Activated CD8-positive, alpha-beta memory T cell treated with anti-CD3 and anti-CD28 coated beads, Interleukin-2, amount 50 U/mL, for 48 hours (primary cell): ENCODE measurements at places on chromosomes 11 and 22.

- no peak for DNase-seq
Measured at GRCh38 chr11:70095541-70096252, 17.6 kb downstream of the ANO1 start.

DNA sequence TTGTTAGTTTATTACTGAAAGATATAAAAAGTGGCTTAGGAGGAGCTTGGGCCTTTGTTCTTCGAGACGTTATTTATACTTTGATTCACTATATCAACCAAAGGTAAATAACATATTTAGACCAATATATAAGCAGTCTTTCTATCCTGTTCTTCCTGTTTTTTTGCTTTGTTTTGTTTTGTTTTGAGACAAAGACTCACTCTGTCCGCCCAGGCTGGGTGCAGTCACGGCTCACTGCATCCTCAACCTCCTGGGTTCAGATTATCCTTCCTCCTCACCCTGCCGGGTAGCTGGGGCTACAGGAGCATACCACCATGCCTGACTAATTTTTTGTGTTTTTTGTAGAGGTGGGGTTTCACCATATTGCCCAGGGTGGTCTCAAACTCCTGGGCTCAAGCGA lies 66.8 kb downstream of the ATM start:
- no peak for DNase-seq

DNA sequence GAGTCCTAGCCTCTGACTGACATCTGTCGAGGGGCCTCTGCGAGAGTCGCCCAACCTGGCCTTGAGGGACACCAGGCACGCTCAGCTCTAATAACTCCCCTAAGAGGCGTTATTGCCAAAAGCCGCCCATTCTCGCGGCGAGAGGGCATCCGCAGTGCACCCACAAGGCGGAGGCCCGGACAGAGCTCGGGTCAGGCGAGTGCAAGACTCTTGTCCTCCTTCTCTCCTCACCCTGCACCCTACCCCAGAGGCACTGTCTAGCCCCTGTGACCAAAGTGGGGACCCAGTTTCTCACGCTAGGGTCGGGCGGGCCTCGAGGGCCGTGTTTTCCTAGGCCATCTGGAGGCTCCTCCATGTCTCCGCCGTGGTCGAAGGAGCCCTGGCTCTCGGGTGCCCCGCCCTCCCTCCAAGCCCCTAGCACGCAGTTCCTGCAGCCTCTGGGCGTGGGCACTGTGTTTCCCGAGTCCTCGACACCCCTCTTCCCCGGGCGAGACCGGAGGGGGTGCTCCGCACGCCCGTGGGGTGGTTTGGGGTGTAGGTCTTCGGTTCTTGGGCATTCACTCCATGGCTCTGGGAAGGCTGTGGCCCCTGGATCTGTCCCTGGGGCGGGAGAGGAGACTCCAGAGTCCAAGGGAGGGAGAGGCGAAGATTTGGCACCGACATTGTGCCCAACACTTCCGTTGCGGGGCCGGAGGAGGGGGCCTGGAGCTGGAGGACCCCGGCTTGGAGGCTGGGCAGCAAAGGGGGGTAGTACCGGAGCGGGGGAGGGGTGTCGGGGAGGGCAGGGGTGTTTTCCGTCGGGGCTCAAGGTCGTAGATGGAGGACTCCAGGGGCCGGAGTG lies 1.0 kb downstream of the CHRM4 start:
- no peak for DNase-seq

DNA sequence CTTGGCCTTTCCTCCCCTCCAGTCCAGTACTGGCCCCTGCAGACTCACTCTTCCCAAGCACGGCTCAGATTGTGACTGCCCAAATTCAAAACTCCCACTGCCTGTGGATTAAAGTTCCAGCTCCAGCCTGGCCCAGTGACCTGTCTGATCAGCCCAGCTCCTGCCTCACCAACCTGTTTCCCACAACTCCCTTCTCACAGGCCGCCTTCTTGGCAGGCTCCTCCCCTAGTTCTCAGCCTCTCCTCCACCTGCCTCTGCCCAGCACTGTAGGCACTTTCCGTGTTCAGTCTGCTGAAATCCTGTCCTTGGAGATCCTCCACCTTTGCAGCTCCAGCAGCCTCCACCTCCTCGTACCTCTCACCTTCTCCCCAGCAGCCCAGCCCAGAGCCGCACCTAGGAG lies 68.6 kb downstream of the MICAL2 start:
- no peak for DNase-seq

DNA sequence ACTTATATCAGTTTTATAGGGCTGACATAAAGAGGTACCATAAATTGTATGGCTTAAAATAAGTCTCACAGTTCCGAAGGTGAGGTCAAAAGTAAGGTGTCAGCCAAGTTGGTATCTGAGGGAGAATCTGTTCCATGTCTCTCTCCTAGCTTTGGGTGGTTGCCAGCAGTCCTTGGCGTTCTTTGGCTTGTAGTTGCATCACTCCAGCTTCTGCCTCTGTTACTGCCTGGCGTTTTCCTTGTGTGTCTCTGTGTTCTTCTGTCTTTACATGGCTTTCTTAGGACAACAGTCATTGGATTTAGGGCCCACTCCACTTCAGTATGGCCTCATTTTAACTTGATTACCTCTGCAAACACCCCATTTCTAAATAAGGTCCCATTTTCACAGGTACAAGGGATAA lies 16.7 kb downstream of the MMP7 start:
- DNase-seq, result no peak

DNA sequence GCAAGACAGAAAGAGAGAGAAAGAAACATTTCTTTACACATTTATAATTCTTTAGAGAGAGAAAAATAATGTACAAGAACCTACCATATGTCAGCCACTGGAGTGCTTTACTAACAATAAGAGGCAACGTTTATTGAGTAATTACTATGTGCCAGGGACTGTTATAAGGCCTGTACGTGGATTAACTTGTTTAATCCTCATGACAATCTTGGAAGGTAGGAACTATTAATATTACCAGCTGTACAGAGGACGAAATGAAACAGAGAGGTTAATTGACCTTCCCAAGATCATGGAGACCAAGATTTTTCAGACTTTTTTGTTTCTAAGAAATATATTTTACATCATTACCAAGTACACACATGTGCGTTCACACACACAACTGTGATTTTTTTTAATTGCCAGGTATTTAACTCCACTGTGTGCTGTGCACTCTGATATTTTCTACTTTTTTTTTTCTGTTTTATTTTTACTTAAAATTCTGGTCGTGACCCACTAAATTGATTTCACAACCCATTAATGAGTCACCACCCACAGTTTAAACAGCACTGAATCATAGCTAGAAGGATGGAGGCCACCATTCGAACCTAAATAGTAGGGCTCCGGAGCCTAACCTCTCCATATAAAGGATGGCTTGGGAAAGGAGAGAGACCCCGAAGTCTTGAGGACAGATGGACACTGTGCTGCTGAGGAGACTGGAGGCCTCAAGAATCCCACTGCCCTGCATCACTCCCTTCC lies 21.4 kb downstream of the CREB3L1 start:
- no peak for DNase-seq

DNA sequence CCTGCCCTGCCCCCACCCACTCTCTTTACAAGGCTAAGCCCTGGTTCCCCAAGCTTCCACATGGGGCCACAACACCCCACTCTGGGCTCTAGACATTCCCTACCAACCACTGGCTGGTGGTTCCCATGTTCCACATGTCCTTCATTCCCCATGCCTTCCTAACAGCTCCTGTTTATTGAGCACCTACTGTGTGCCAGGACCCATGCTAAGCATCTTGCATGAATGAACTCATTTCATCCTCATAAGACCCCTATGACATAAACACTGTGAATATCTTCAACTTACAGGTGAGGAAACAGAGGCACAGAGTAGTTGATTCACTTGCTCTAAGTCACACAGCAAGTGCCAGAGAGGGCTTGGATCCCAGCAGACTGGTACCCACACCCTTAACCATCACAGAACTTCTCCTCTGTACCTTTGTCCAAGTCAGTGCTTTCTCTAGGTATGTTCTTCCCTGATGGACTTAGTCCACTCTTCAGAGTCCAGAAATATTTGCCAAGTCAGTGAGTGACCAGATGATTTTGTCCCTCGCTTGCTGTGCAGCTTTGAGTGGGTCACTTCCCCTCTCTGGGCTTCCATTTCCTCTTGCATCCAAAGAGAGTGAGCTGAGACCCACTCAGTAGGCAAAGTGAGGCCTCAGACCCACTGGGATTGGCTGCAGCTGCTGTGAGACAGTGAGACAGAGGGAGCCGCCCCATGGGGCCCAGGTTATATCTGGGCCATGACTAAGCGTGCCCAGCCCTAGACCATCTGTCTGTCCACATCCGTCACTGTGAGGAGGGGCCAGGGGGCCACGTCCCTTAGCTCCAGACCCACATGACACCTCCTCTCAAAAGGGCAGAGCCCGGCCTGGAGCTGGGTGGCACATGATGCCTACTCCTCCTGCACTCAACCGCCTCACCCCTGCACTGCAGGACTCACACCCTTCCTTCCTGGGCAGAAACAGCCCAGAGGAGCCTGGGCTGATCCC lies 132.4 kb downstream of the MN1 start:
- DNase-seq, result no peak
